ENCODE measurements at places on chromosomes 6 and 20.

GRCh38 chr20:43955062-43955749, 40.6 kb downstream of the TOX2 start:
- no peak for DNase-seq

GRCh38 chr6:89258912-89259311, 41.8 kb upstream of the GABRR1 start:
- DNase-seq: no peak

DNA sequence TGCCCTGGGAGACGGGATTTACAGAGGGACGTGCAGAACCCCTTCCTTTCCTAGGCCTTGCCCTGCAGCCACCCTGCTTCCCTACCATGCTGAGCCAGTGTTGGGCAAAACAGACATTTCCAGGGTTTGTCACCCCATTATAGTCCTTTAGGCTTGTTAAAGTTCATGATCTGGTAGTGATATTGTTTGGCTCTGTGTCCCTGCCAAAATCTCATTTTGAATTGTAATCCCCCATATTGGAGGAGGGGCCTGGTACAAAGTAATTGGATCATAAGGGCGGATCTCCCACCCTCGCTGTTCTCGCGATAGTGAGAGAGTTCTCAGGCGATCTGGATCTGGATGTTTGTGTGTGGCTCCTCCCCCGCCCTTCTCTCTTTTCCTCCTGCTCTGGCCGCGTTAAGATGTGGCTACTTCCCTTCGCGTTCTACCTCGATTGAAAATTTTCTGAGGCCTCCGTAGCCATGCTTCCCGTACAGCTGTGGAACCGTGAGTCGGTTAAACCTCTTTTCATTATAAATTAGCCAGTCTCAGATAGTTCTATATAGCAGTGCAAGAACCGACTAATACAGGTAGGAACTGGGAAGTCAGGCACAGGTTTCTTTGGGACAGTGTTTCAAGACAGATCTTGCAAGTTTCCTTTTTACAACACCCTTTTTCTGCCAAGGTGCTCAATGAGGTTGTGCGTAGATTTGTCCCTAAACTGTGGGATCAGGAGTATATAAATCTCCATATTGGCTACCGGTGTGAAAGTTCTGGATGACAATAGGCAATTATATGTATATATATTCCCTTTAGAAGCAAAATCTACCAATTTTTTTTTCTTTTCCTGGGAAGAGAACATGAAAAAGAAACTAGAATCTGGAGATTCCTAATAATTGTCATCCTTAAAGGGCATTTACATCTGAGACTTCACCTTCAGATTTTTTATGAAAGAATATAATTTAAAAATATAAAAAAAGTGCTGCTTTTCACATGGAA, 152.1 kb downstream of the SAMD5 start:
- DNase-seq: no peak

DNA sequence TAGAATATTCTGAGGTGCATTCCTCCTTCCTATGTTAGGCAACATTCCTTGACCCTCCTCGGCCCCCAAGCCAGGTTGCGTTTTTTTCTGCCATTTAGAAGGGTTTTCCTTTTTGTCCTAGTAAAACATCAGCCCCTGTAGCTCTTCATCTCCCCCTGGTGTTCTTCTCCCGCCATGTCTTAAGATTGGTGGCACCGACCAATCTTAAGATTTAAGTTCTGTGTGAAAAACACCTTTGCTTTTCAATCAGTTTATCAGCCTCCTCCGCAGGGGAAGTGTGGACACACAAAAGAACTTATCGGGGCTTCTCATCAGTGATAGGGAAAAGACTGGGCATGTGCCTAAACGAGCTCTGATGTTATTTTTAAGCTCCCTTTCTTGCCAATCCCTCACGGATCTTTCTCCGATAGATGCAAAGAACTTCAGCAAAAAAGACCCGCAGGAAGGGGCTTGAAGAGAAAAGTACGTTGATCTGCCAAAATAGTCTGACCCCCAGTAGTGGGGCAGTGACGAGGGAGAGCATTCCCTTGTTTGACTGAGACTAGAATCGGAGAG, 719 bp upstream of the EDN1 start:
- DNase-seq: peak; percentile 58

- no peak for DNase-seq
Measured at GRCh38 chr6:134309983-134310605, 7.8 kb downstream of the SGK1 start.

DNA sequence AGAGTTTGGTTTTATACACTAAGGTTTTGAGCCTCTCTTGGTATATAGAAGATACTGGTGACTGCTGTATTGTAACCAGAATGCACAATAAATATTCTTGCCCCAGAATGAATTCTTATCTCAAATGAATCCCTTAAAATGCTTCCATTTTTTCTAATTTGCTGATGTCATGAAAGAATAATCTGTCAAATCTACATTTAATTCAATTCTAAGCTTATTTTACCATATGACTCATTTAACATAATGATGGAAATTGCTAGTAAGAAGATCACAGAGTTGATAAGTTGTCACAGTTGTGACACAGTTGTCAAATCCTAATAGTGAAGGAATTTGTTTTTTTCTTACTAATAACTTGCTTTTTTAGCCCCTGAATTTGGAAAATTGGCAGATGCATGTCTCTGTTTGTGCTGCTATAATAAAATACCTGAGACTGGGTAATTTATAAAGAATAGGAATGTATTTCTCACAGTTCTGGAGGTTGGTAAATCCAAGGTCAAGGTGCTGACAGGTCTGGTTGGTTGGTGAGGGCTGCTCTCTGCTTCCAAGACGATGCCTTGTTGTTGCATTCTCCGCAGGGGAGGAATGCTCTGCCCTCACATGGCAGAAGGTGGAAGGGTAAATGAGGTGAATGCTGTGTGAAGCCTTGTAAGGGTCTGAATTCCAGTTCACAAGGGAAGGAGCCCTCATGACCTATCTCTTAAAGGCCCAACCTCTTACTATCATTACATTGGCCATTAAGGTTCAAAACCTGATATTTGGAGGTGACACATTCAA, 4.7 kb downstream of the ECT2L start:
- DNase-seq: no peak

- DNase-seq: no peak
Measured at GRCh38 chr20:3595541-3595940, 67.7 kb downstream of the GFRA4 start.

GRCh38 chr6:112877134-112878100, 530.3 kb downstream of the RFPL4B start:
- DNase-seq: peak; percentile 76

DNA sequence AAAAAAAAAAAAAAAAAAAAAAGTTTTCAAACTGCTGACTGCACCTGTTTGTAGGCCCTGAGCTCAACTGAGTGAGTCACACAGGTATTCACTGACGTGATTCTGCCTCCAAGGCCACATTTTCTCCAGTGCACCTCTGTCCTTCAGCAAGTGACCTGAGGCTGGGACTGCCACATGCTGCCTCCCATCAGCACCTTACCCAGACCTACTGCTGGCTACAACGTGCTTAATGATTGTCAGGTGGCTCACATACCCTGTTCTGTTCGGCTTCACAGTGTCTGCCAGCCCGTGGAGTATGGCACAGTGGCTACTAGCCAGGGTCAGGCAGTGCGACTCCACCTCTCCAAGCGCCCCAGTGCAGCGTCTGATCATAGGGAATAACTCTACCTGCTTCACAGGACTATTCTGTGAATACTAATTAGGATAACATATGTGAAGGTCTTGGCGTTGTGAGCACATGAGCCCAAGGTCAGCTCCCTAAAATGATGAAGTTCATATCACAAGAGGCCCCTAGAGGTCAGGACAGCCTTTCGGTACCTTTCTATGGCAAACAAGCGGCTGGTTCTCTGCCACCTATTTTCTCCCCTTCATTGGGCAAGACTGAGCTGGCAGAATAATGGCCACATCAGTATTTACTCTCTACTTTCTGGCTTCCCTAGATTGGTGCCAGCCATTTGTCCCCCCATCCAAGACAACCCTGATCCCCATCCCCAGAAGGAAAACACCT, 28.1 kb downstream of the RIPOR3 start:
- peak; percentile 56 for DNase-seq

GRCh38 chr6:56076033-56076432, 171.3 kb downstream of the COL21A1 start:
- DNase-seq: no peak

DNA sequence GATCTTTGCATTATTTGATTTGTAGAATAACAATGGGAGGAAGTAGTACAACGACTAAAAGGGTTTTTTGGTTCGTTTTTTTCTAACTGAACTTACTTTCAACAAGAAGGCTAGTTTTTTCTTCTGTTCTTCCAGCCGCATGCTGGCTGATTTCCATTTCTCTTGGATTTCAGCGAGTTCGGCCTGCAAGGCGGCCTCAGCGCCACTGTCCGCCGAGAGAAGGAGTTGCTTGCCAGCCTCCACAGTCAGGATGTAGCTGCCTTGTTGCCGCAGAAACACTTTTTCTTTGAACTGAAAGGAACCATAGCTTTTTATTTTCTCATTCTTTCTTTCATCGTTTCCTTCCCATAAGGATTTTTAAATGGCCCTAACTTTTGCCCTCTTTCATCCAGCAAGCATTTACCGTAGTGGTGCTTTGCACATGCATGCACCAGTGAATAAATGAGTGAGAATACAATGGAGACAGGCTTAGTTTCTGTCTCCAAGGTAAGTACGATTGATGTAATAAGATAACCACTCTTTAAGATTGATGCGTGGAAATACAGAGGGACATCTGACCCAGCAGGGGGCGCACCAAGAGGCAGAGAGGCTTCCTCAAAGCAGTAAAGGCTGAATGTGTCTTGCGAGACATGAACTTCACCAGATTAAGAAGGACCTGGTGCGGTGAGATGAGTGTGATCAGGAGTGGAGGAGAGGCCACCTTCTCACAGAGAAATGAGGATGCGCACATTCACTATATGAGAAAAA, 398.8 kb downstream of the ESR1 start:
- no peak for DNase-seq

GRCh38 chr6:30211306-30211705, 1.9 kb downstream of the TRIM26 start:
- DNase-seq: no peak

GRCh38 chr6:89467437-89467836, 34.5 kb downstream of the ANKRD6 start:
- DNase-seq: no peak

DNA sequence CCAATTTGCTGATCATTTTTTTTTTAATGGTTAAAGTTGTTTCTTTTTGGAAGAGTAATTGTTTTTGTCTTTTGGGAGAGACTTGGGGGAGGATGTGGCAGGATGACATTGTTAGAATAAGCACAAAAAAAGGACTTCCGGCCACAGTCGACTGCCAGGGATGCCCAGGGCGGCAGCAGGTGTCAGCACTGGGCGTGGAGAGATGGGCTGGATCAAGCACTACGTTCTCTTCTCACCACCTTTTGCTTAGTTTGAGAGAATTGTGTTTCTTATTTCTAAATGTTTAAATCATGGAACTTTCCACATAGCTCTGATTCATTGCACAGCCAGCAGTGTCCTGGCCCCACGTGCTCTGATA, 104.6 kb upstream of the FRMD1 start:
- no peak for DNase-seq

DNA sequence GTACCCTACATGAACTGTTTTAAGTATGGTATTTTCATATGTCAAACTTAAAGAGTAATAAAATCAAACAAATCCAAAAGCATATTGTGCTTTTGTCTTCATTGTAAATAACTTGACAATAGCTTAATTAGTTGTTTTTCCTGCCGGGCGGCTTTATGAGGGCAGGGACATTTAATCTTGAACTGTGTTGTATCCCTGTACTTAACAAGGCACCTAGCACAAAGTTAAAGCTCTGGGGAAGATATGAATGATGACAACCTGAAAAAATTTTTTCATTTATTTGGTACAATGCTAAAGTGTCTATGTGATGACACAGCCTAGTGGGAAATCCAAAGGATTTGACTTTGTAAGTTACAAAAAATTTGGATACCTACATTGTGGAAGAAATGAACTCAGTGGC, 502 bp upstream of the HACE1 start:
- no peak for DNase-seq

- no peak for DNase-seq
Measured at GRCh38 chr6:106146852-106147351, 60.8 kb downstream of the PRDM1 start.

GRCh38 chr6:108142240-108142639, 23.6 kb upstream of the NR2E1 start:
- DNase-seq: no peak

DNA sequence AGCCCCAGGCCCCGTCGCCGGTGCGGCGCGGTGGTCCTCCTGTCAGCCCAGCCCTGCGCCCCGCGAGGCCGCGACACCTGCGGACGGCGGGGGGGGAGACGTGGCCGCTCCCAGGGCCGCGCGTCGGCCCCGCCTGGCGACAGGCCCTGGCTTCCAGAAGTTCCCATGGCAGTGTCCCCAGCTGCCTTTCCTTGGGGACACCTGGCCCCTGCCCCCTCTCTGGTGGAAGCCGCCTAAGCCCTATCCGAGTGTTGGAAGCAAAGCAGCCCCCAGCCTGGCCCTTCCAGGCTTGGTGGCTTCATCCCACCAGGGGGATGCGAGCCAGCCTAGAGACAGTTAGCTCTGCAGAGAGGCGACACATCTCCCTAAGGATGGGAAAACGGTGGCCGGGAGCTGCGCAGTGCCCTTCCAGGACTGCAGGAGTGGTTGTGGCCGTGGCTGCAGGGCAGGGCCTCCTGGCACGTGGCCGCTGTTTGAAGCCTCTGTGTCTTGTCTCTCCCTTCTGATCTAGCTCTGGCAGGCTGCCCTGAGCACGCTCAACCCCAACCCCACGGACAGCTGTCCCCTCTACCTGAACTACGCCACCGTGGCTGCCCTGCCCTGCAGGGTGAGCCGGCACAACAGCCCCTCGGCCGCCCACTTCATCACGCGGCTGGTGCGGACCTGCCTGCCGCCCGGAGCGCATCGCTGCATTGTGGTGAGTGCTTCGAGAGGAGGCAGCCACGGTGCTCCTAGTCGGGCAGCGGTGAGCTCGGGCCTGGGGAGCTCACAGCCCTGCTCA, 816 bp downstream of the NPEPL1 start:
- no peak for DNase-seq

GRCh38 chr20:25306991-25307903, 59.4 kb downstream of the PYGB start:
- peak; percentile 51 for DNase-seq

GRCh38 chr6:22653980-22654610, 84.7 kb downstream of the HDGFL1 start:
- no peak for DNase-seq

DNA sequence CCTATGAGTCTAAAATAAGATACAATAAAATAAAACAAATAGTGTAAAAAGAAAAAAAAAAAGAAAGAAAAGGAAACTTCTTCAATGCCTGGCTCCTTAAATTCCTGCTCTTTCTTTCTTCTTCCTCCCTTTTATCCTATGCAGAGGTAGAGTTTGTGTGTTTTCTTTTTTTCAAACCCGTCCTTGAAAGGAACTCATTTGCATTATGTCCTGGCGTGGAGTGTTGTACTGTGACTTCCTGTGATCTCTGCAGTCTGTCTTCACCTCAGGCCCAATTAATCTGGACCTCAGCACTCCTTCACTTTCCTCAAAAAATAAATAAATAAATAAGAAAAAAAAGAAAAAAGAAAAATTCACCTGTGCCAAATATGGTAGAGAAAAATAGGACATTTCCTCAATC, 541.9 kb upstream of the SPTLC3 start:
- DNase-seq: no peak

DNA sequence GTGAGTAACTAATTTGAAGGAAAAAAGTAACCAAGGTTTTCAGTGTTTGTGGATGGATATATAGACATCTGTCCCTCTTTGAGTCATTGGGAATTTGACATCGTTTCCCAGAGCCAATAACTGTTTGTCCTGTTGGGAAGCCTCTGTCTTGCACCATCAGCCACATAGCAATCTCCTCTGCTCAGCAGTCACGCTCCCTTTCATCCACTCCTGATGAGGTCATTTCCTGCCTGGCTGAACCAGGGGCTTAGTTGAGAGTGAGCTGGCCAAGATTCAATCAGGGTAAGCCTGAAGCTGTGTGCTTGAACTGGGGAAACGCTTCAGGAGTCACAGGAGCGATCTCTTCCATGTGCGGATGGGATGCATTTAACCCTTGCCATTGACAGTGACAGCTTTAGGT, 121.5 kb upstream of the FOXQ1 start:
- DNase-seq: no peak

Measured in kidney (tissue), 22 donors.